ENCODE measurements at places on chromosomes 6 and 20.
A peak's percentile ranks its signal among the peaks of the same experiment; 100 is the strongest.

DNA sequence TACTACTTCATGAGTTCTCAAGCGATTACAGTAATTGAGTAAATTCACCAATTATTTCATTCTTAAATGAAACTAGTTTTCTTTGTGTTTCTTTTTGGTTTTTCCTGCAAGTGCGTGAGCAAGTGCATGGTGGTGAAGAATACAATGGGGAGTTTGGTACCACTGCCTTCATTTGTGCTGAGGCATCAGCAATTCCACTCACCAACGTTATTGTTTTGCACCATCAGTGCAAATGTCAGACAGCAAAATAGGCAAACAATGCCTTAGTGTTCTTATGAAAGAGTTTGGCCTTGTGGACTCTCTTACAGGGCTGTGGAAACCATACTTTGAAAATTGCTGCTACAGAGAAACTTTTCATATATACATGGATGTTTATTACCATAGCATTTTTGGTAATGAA lies 8.2 kb downstream of the CDH26 start:
- DNase-seq, result no peak

DNA sequence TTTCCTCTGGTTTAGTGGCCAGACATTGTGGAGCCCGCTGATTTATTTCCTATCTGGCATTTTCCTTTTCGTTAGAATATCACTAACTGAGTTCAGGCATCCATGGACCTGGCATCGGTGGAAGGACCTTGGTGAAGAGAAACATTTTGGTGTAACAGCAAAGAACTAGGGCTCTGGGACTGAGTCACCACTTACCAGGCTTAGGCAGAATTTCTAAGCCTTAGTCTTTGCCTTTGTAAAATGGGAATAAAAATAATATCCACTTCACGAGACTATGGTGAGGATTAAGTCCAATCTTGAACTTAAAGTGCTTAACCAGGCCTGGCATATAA lies 42.0 kb upstream of the ENPP1 start:
- DNase-seq, result no peak

- DNase-seq, result no peak
Observed at GRCh38 chr6:90294008-90294511, 2.6 kb downstream of the BACH2 start.

- DNase-seq, result no peak
Observed at GRCh38 chr6:90272895-90273294, 23.7 kb downstream of the BACH2 start.

DNA sequence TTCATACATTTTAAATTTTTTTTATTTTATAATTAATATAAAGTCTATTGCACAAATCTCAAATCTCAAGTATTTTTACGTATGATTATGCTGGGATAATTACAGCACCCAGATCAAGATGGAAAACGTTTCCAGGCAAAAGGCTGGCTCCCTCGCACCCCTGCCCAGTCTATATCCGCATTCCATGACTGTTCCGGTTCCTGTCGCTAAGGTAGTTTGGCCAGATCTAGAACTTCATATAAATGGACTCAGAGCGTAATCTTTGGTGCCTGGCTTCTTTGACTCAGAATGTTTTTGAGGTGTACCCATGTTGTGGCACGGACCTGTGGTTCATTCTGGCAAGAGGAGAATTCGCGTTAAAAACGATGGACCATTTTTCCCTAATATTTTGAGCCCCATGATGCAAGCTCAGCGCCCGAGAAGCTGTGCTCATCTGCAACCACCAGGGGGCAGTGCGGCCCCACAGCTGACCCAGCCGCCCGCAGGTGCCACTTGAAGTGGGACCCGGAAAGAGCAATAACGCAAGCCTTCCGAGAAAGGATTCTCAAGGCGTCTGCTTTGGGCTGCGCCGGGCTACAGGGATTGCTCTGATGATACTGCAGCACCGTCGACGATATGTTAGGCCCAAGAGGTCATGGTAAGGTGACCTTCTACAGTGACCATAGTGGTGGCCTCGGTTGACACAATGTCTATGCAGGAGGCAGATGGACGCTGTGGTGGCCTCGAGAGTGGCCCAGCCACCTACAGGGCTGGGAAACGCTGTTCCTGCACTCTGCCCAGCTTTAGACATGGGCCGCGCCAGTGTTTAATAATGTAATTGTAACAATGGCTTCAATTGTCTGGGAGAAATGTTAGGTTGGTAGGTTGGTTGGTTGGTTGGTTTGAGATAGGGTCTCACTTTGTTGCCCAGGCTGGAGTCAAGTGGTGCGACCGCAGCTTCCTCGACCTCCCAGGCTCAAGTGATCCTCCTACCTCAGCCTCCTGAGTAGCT lies 160.1 kb downstream of the ZMYND8 start:
- DNase-seq, result peak; percentile 67

DNA sequence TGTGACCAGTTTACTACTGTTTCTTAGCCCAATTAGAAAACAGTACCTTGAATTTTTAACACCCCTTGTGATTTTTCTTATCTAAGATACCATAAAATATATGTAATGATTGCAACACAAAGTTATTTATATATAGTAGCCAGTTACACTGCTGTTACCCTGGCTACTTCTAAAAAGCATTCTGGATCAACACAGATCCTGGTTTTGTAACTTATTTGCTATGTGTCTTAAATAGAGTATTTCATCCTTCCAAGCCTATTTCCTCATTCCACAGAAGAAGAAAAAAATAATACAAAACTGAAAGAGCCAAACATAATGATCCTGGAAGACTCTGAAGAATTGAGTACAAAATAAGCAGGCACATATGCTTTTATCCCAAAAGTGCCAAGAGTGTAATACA lies 19.0 kb upstream of the GSTA4 start:
- no peak for DNase-seq

- no peak for DNase-seq
Observed at GRCh38 chr6:80789912-80790570, 683.6 kb downstream of the BCKDHB start.

DNA sequence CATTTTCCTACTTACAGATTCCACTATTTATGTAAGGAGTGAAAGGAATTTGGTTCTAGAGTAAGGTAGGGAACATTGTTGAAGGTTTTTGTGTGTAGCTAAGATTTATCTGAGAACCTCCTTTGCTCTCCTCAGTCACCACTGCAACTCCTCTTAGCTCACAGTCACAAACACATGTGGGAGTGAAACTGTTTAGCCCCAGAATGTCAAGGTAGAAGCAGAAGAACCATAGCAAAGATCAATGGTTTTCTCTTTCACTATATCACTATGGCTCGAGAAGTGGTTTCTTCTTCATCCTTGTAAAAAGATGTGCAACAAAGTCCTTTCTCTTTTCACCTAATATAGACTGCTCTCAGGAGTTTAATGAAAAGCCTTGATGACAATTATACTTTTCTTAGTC lies 6.5 kb upstream of the DEFB112 start:
- DNase-seq, result no peak

GRCh38 chr20:17438436-17439039 lies 92.6 kb downstream of the BFSP1 start:
- no peak for DNase-seq

GRCh38 chr6:146741609-146742008 lies 142.8 kb downstream of the ADGB start:
- DNase-seq, result no peak

DNA sequence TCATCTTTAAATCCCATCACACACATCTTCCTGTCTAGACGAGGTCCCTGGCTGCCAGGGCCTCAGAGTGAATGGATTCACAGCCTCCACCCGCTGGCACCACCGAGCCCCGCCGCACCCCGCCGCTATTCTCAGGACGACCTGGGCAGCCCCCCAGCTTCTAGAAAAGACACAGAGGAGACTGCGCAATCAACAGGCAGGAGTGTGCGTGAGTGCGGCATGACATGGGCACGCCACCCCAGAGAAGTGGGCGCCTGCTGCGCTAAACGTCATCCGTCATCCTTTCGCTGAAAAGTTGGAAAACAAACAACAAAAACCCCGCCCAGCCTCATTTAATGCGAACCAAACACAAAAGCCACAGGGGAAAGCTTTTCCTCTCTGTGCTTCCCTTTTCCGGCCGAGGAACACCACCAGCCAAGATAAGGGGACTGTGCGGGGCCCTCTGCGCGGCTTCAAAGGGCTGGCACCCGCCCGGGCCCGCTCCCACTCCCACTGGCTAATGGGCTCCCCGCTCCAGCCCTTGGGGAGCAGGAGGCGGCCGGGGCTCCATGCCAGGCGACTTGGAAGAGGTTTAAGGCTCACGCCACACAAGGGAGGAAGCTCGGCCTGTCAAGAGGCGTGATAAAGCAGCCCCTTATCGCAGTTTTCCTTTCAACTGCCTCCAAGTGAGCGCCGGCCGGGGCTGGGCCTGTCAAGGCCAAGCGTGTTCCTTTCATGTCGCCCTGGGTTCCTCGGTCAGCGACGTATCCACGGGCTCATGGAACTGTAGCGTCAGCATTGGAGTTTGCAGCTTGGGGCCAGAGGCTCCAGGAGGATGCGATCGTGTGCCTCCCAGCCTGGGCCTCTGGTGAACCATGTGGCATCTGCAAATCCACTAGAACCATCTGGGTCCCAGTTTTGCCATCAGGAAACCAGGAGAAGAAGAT lies 50.1 kb downstream of the NFATC2 start:
- DNase-seq, result no peak

GRCh38 chr6:20366082-20366830 lies 35.4 kb upstream of the E2F3 start:
- DNase-seq, result peak; percentile 54

DNA sequence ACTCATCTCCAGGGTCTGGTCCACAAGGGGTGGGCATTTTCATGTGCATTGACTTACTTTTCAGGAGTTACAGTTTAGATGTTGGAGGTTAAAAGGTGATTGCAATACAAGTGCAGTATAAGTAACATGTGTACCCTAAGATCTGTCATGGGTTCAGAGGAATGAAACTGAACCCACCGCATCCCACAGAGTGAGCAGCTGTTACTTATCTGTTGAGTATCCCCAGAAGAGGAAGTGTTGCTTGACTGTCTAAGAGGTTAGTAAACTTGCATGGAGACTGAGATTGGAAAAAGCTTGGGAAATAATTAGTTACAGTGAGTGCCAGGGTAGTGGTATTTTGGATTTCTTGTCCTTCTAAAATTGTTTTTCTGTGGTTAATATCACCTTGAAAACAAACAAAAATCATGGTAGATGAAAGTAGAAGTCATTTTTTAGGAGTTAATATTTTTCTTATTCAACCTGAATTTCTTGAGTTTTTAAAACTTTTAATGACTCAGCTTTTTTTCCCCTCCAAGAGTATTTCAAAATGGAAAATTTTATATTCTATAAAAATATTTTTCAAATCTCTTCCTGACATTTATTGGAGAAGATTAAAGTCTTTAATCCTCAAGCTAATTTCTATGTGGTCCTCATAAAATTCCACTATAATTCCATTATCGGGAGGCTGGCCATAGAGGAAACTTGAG lies 306.1 kb downstream of the ZNF217 start:
- no peak for DNase-seq

GRCh38 chr6:167782698-167783517 lies 43.8 kb upstream of the AFDN start:
- DNase-seq, result no peak

GRCh38 chr6:154206141-154206540 lies 150.5 kb downstream of the IPCEF1 start:
- DNase-seq, result no peak

DNA sequence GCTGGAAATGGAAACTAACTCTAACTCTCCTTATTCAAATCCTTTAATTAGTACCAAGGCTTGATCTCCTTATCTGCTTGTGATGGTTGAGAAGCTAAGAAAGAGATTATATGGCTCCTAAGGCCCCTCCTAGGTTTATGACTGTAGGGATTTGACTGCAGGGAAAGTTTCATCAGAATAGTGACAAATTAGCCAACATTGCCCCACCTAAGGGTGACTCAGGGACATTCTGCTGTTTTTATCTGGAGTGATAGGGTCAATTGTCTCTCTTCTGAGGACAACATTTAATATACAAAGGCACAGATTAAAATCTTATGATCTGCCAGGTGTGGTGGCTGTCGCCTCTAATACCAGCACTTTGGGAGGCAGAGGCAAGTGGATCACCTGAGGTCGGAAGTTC lies 138.1 kb upstream of the MARCKS start:
- DNase-seq, result no peak

DNA sequence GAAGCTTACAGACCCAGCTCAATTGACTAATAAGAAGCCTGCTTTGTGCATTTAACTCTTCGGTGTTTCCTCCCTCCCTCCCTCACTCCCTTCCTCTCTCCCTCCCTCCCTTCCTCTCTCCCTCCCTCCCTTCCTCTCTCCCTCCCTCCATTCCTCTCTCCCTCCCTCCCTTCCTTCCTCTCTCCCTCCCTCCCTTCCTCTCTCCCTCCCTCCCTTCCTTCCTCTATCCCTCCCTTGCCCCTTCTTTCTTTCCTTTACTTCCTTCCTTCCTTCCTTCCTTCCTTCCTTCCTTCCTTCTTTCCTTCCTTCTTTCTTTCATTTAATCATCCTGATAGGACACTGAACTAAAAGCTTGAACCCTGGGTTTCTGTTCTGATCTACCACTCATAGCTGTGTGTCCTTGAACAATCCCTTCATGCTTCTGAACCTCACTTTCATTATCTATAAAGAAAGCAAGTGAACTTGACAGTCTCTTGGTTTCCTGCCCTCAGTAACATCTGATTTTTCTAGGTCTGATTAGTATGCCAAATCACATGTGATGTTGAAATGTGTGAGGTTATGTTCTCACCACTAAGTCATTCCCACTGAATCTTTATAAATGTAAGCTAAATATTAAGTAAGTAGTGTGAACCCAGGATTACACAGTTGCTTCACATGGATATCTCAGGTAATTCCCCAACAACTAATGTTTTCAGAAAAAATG lies 132.3 kb upstream of the BMP2 start:
- no peak for DNase-seq

- no peak for DNase-seq
Observed at GRCh38 chr6:89443658-89444057, 10.7 kb downstream of the ANKRD6 start.

DNA sequence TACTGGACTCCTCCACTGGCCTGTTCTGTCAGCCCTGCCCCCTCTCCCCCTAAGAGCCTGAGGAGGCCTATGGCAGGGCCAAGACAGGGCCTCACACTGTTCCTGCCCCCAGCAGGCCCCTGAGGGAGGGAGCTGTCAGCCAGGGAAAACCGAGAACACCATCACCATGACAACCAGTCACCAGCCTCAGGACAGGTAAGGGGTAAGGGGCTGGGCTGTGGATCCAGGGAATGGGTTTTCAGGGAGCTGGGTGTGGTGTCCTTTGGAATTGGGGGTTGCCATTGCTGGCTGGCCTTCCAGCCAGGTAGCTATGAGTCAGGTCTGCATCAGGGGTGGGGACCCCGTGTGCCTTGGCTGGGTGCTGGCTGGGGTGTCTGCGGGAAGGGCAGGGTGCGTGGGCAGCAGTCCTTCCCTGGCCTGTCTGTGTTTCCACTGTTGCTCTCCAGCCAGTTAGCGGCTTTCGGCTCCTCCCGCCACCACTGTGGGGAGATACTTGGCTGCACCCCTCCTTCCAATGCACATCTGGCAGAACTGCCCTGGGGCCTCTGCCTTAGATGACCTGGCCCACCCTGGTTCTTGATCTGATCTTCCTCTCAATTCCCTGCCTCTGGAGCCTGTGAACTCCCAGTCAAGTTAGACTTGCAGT lies 3.9 kb downstream of the SLC29A1 start:
- DNase-seq, result no peak

- DNase-seq, result no peak
Observed at GRCh38 chr6:112413780-112414179, 66.7 kb downstream of the RFPL4B start.

GRCh38 chr6:30939473-30939872 lies 1.3 kb upstream of the MUCL3 start:
- DNase-seq, result no peak
